ENCODE measurements at places on chromosomes 11 and 22.

DNA sequence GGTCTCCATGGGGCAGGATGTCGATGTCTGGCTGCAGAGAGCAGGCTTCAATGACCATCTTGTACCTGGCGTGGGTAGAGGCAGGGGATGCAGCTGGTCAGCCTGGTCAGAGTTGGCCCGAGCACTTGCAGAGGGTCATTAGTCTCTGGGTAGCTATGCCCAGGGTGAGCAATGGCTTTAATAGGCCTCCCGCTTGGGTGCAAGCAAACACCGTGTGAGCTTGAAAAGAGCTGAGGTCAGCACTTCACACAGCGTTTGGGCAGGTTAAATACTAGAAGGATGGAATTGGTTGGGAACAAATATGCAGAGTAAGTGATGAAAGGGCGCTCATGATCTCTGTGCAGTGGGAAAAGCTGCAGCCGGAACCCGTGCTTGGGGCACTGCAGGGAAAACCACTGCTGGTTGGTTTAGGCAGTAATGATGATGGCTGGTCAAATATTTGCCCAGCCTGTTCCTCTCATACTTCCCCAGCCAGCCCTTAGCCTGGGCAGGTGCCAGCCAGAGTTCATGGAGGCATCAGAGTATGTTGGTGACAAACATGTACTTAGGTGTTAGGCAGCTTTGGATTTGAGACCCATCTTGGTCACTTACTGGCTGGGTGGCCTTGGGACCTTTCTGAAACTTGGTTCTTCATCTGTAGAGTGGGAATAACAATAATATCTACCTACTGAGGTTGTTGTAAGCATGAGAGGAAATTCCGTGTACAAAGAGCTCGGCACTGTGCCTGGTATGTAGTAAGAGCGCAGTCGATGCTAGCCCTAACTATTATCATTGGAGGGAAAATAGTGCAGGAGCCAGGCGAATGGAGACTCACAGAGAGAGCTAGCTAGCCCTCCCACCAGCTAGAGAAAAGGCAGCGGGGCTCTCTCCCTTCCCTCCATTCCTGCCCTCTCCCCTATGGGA is 25.2 kb upstream of the KCNJ11 start:
- peak; percentile 96 for DNase-seq

DNA sequence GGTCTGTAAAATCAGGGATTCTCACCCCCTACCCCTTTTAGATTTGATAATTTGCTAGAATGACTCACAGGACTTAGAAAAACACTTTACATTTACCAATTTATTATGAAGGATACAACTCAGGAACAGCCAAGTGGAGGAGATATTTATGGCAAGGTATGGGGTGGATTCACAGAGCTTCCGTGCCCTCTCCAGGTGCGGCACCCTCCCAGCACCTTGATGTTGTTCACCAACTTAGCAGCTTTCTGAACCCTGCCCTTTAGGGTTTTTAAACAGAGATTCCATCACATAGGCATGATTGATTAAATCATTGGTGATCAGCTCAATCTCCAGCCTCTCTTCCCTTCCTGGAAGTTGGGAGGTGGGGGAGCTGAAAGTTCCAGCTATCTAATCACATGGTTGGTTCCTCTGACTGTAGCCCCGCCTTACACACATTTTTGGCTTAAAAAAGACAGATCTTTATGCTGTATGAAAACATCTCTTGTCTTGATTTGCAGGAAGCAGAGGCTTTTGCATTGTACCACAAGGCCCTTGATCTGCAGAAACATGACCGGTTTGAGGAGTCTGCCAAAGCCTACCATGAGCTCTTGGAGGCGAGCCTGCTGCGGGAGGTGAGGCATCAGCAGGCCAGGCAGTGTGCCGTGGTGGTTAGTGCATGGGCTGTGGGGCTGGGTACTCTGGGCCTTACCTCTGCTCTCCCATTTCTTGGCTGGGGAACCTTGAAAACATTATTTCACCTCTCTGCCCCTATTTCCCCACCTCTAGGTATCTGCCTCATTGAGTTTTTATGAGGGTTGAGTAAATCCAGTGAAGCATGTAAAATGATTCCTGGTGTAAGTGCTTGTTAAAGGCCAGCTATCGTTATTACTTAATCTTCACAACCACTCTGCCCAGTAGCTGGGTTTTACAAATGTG is 27.0 kb downstream of the CABIN1 start:
- no peak for DNase-seq

- DNase-seq, result no peak
Measured at GRCh38 chr11:125770583-125770982, 8.0 kb downstream of the PATE2 start.

GRCh38 chr11:73597336-73597955 is 466 bp downstream of the FAM168A start:
- DNase-seq, result no peak

DNA sequence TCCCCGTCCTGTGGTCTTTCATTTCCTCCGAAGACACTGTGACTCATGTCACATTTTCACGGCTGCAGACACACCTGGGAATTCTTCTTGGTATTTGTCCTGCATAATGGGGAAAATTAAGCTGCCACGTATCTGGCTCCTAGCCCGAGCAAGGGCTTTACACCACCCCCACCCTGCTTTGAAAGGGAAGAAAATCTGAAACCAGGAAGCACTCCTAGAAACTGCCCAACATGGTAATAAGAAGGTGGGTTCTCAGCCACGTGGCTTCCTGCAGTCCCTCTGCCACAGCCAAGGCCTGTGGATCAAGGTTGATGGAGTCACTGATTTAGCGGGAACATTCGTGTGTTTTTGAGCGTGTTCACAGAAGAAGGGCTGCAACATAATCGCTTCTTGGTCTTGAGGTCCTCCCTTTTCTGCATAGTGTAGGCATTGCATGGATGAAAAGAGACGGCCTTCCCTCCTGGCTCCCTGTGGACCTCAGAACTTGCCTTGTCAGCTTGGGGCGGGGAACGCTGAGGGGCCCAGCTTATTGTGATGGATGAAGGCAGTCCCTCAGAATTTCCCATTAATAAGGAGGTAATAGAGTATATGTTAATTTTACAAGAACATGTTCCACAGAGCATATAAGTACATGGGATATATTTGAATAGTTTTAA is 292.0 kb downstream of the NTM start:
- no peak for DNase-seq

GRCh38 chr11:26219183-26220117 is 112.5 kb upstream of the ANO3 start:
- no peak for DNase-seq

DNA sequence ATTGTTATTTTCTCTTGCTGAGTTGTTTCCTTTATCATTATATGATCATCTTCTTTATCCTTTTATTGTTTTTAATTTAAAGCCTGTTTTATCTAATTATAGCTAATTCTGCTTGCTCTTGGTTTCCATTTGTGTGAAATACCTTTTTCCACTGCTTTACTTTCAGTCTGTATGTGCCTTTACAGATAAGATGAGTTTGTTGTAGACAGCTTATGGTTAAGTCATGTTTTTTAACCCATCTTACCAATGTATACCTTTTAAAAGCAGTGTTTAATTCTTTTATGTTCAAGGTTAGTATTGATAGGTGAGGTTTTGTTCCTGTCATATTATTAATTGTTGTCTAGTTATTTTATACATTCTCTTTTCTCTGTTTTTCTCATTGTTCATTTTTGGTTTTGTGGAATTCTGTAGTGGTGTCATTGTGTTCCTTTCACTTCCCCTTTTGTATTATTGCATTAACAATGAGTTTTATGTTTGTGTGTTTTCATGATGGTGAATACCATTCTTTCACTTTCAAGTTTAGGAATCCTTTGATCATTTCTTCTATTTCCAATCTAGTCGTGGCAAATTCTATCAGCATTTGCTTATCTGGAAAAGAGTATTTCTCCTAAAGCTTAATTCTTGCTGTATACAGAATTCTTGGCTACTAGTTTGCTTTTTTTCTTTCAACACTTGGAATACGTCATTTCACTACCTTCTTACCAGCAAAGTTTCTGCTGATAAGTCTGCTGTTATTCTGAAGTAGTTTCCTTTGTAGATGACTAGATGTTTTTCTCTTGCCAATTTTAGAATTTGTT is 21.8 kb downstream of the OR5AN1 start:
- DNase-seq, result no peak

DNA sequence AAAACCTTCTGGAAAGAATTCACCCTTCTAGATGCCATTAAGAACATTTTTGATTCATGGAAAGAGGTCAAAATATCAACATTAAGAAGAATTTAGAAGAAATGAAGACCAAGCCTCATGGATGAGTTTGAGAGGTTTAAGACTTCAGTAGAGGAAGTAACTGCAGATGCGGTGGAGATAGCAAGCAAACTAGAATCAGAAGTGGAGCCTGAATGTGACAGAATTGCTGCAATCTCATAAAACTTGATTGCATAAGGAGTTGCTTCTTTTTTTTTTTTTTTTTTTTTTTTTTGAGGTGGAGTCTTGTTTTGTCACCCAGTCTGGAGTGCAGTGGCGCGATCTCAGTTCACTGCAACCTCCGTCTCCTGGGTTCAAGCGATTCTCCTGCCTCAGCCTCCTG is 51.6 kb downstream of the MS4A13 start:
- no peak for DNase-seq

GRCh38 chr11:7439746-7440320 is 45.5 kb upstream of the OLFML1 start:
- DNase-seq, result no peak
